ENCODE measurements at places on chromosomes 2 and 18.

GRCh38 chr18:29251681-29252080, 1074.8 kb upstream of the CDH2 start:
- H3K4me3 ChIP-seq = no peak overlapping the region
- H3K27ac ChIP-seq = no peak overlapping the region
- DNase-seq = no peak

- no peak overlapping the region for H3K27ac ChIP-seq
- no peak for DNase-seq
- no peaks in the 10 kb centered on the region for H3K27me3 ChIP-seq
- H3K4me1 ChIP-seq = no peaks in the 10 kb centered on the region
- H3K36me3 ChIP-seq = no peaks in the 10 kb centered on the region
Measured at GRCh38 chr2:113602869-113603466, 24.1 kb upstream of the RABL2A start.

- peaks cover 12% of the 10 kb centered on the region for H3K4me1 ChIP-seq
- peak overlapping the region; percentile 65 for H3K27ac ChIP-seq
- no peak overlapping the region for H3K4me3 ChIP-seq
- no peaks in the 10 kb centered on the region for H3K27me3 ChIP-seq
- no peaks in the 10 kb centered on the region for H3K36me3 ChIP-seq
Measured at GRCh38 chr18:58843688-58844035, 21.0 kb upstream of the ZNF532 start.

- H3K27ac ChIP-seq = no peak overlapping the region
- no peaks in the 10 kb centered on the region for H3K4me1 ChIP-seq
- no peaks in the 10 kb centered on the region for H3K27me3 ChIP-seq
- no peaks in the 10 kb centered on the region for H3K36me3 ChIP-seq
- H3K4me3 ChIP-seq = no peak overlapping the region
- DNase-seq = no peak
Measured at GRCh38 chr2:208034503-208035140, 9.3 kb upstream of the PLEKHM3 start.

GRCh38 chr2:106122157-106122556, 71.9 kb downstream of the UXS1 start:
- H3K36me3 ChIP-seq = peaks cover 61% of the 10 kb centered on the region
- no peak overlapping the region for H3K4me3 ChIP-seq
- no peaks in the 10 kb centered on the region for H3K4me1 ChIP-seq
- H3K27ac ChIP-seq = no peak overlapping the region
- no peak for DNase-seq

- peak; percentile 65 for DNase-seq
- peaks cover 18% of the 10 kb centered on the region for H3K4me1 ChIP-seq
- H3K36me3 ChIP-seq = no peaks in the 10 kb centered on the region
- H3K4me3 ChIP-seq = no peak overlapping the region
- H3K27me3 ChIP-seq = no peaks in the 10 kb centered on the region
- H3K27ac ChIP-seq = peak overlapping the region; percentile 79
Measured at GRCh38 chr2:113212245-113213060, 38.7 kb downstream of the PSD4 start.

- H3K27me3 ChIP-seq = no peaks in the 10 kb centered on the region
- DNase-seq = no peak
- no peak overlapping the region for H3K4me3 ChIP-seq
- H3K36me3 ChIP-seq = peaks cover 100% of the 10 kb centered on the region
- no peaks in the 10 kb centered on the region for H3K4me1 ChIP-seq
Measured at GRCh38 chr2:188997263-188997662, 23.1 kb downstream of the COL3A1 start.

DNA sequence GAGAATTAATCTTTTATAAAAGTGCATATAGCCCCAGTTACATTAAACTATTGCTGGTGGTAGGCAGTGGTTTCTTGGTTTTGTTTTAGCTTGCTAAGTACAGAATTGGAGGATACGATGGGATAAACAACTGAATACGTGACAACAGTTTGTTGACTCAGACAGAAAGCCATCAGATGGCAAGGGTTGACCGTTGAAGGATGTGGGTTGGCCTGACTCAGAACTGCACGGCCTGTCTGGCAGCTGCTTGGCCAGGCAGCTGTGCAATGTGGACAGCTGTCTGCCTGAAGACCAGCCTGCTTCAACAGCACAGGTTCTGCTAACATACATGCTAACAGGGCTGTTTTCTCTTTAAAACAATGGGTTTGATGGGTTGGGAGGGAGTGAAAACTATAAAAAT, 46.6 kb downstream of the PRKRA start:
- H3K4me3 ChIP-seq = no peak overlapping the region
- H3K27me3 ChIP-seq = no peaks in the 10 kb centered on the region
- no peaks in the 10 kb centered on the region for H3K36me3 ChIP-seq
- DNase-seq = no peak

DNA sequence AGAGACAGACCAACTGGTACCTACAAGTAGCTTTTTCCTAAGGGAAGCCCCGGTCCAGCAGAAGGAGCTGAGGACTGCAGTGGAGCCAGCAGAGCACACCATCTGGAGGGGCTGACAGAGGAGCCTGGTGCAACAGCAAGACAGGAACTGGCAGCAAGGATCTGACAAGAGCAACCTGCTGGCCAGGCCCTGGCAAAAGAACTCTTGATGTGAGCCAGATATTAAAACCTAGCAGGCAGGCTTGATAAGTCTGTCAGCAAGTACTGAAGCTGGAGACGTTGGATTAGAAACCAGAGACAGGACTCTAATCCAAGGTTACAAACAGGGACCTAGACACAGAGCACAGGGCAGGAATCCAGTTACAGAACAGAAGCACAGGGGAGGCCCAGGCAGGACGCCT, 260.7 kb upstream of the MGAT5 start:
- no peaks in the 10 kb centered on the region for H3K36me3 ChIP-seq
- no peak overlapping the region for H3K4me3 ChIP-seq
- H3K4me1 ChIP-seq = peaks cover 15% of the 10 kb centered on the region
- no peak for DNase-seq
- H3K27ac ChIP-seq = peak overlapping the region; percentile 35

- no peaks in the 10 kb centered on the region for H3K27me3 ChIP-seq
- H3K36me3 ChIP-seq = no peaks in the 10 kb centered on the region
- H3K4me3 ChIP-seq = no peak overlapping the region
Measured at GRCh38 chr18:21316296-21316695, 74.3 kb downstream of the GREB1L start.

DNA sequence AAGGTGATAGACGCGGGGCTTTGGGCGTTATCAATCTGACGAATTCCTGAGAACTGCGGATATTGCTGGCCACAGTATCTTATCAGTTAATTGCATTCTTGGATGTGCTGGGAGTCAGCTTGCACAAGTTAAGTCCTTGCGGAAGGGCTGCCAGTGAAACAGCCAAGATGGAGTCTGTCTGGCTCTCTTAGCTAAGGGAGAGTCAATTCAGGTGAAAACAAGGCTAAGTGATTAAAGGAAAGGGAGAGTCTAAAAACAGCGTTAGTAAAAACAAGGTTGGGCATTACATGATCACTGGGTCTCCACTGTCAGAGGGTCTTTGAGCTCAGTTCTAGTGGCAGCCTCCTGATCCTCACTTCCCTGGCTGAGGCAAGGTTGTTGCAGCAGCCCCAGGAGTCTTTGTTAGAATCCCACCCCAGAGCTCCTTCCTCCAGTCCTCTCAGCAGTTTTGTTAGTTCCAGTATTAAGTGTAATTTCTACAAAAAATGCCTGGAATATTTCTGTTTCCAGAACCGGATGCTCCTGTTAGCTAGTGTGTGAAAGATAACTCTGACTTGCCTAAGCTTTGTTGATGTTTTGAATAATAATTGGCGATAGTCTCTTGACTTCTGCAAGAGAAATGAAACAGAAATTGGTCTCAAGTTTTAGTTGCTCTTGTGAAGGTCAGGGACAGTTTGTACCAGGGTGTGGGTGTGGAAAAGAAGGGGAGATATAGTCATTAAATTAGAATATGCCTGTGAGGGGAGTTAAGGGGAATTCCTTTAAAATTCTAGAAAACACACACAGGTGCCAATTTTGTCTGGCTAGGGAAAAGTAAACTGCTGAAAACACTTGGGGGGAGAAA, 10.6 kb downstream of the CFLAR start:
- H3K36me3 ChIP-seq = peaks cover 12% of the 10 kb centered on the region
- no peaks in the 10 kb centered on the region for H3K27me3 ChIP-seq
- H3K4me3 ChIP-seq = peak overlapping the region; percentile 41
- peak overlapping the region; percentile 100 for H3K27ac ChIP-seq
- DNase-seq = no peak

DNA sequence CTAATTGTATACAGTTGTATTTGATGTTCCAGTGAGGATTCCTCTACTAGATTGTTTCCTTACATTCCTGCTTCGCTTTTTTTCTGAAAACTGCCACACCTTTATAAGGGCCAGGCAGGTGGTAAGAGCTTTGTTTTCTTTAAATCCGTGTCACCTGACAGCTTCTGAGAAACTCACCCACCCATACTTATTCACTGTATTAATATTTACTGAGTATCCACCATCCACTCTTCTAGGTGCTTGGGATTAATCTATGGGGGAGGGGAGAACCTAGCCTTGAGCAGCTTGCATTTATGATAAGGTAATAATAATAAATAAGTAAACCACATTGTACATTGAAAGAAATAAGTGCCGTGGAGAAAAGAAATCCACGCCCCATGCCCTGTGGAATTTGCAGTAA, 174.7 kb upstream of the AGAP1 start:
- no peak overlapping the region for H3K27ac ChIP-seq
- H3K4me3 ChIP-seq = no peak overlapping the region
- H3K36me3 ChIP-seq = no peaks in the 10 kb centered on the region
- no peaks in the 10 kb centered on the region for H3K4me1 ChIP-seq

DNA sequence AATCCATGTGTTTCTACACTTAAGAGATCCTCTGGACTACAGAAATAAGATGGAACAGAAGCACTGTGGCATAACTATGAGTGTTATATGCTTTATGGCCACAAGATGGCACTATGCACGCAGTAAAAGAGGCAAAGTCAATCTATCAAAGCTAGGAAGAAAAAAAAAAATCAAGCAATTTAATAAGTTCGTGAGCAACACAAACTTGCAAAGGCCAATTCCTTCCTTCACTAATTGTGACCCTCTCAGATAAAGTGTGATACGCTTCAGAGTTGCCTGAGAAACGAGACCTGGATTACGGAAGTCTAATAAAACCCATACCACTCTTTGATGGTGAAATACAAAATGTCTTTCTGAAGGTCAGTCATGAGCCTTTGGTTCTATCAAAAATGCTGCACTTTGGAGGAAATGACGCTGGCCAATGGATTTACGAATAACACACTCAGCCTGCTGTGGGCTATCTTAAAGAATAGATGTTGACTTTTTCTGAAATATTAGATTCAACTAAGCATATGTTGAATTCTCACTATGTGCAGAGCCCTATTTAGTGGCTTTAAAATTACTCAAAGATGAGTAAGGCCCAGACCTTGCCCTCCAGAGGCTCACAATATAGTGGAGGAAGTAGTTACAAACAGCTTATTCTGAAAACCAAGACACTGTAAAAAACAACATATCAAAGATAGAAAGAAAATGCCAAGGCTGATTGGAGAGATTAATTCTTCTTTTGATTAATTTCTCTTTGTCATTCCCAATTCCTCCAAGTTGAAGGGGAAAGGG, 35.5 kb upstream of the TTR start:
- H3K4me1 ChIP-seq = no peaks in the 10 kb centered on the region
- H3K27me3 ChIP-seq = no peaks in the 10 kb centered on the region
- H3K36me3 ChIP-seq = no peaks in the 10 kb centered on the region
- no peak overlapping the region for H3K27ac ChIP-seq
- no peak for DNase-seq

- peaks cover 4% of the 10 kb centered on the region for H3K27me3 ChIP-seq
- no peak overlapping the region for H3K4me3 ChIP-seq
- no peaks in the 10 kb centered on the region for H3K36me3 ChIP-seq
- no peak for DNase-seq
Measured at GRCh38 chr2:240806006-240806405, 14.0 kb downstream of the KIF1A start.

DNA sequence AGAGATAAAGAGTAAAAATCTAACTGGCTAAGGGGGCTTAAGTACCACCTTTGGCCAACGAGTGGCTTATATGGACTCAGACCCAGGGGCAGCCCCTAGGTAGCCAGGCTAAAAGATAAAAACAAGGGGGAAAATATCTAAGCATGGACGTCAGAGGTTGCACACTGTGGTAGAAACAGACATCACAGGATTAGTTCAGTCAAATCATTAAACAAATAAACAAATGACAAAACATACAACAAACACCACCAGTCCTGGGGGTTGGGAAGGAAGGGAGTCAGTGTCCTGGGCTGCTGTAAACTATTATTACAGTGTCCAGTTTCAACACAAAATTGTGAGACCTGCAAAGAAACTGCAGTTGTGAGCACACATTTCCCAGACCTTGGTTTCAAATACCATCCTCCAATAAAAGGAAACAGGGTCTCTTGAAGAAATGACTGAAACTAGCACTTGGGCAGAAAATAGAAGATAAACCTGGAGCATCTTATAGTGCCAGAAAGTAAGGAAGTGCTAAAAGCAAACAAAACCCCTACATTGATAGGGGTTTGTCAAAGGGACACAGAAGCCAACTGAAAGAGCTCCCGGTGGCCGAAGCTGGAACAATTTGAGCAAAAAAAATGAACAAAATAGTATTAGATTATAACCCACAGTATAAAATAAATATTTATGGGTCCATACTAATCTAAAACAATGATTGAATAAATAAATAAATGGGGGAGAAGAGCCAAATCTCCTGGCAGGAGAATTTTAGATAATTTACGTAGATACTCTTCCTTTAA, 154.8 kb upstream of the KLF7 start:
- no peak overlapping the region for H3K27ac ChIP-seq
- no peaks in the 10 kb centered on the region for H3K36me3 ChIP-seq
- H3K4me3 ChIP-seq = no peak overlapping the region
- H3K27me3 ChIP-seq = no peaks in the 10 kb centered on the region
- no peaks in the 10 kb centered on the region for H3K4me1 ChIP-seq

DNA sequence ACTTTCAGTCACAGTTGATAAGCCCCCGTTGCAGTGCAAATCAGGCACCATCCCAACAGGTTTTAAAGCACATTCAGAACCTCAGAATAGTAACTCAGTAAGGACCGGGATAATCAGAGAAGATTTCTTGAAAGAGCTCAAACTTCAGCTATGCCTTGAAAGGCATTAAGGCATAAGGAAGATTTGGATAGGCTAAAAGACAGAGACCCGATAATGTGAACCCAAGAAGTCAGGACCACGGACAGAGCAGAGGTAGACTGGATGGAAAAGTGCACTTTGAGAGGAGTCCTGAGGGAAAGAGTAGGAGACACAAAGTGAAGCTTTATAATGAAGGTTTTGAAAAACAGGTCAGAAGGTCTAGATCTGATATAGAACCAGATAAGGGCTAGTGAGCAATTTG, 36.9 kb upstream of the KLF7 start:
- H3K4me3 ChIP-seq = no peak overlapping the region
- H3K4me1 ChIP-seq = no peaks in the 10 kb centered on the region
